ENCODE measurements at places on chromosomes 2 and 18. TPM values are rescaled to one million over a fixed set of nuclear protein-coding genes. Genes with fewer than 3 reads are reported as not detected.

KCNE4 gene
- under 0.01 TPM for total RNA-seq

CYS1 gene
- under 0.01 TPM for total RNA-seq

HAAO gene
- total RNA-seq = not detected

DNA sequence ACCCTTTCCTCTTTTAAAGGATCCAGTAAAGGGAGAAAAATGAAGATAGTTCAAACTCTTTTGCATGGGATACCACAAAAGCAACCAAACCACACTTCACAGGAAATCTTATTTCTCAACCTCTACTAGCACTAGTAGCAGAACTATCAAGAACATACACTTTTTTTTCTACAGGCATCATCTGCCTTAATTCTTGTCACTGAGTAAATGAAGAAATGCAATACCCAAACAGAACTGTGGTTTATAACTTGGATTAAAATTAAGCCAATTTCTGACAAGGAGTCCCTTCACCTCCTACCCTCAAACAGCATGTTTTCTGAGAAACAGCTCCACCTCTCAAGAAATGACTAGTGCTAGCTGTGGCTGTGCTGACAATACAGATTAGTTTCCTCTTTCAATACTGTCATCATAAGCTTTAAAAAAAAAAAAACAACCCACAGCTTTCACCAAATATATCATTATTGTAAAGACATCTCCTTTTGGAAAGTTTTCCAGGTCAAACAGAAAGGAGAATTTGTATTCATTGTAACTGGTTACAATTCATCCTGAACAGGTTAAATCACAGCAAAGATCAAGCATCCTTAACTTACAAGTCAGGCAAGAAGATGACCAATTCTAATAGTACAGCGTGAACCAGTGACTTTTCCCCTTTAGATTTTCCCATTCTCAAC is 44.4 kb downstream of the PTPN2 start:
- no peak for DNase-seq

DNA sequence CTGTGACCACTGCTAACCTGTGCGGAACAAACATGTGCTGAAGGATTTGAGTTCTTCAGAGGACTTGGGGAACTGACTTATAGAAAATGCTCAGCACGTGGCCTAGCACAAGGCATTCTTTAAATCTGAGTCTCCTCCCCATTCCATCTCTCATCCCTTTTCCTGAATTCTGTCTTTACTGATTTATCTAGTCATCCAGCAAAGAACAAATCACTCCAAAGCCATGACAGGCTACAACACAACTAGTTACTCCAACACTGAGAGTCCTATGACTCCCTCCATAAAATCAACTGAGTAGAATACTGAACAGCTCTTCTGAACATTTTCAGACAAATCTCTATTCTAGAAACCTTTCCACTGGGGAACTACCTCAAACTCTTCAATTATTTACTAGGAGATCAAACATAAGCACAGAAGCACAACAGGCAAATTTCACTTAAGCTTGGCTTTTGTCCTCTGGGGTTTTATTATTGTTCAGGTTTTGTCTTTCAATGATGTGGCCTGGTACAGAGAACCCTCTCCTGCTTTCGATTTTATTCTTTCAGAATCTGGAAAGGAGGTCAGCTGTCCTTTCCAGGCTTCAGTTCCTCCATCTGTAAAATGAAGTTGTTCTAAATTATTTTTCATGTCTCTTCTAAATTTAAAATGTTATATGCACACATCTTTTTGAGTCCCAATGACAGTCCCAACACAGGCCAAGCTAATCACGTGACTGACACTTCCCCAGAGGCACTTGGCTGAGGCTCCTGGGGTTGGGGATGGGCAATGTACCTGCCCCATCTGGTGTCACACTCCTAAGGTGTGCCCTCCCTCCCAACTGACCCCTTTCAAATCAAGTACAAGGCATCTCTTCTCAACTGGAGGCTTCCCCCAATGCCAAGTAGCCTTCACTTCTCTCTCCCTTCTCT is 31.8 kb downstream of the RNU4ATAC start:
- no peak for DNase-seq

DNA sequence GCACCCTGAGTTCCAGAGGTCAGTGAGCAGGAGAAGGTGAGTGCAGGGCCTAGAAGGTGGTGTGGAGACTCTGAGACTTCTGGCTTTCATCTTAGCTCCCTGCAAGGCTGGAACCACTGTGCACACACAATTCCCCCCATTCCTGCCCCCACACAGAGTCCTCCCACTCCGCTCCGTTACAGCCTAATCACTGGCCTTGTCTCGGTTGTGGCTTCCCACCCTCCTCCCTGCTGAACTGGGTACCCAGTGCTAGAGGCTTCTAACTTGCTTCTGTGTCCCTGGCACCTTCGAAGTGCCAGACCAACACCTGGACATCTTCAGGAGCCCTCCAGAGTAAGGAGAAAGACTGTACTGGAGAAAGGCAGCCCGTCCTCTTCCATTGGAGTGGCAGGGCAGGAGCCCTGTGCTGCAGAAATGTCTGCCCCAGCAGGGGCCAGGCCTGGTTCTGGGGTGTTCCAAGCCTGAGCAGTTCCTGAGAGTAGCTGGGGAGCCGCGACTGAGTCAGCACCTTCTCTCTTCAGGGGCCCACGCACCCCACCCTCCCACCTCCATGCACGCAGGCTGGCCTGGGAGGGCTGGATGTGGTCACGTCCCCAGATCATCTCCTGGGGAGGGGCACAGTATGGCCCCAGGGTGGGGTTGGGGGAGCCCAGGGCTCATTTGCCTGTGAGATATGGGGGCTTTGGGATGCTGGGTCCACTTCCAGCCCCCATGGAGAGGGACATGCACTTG is 23.4 kb downstream of the CROCC2 start:
- DNase-seq = no peak

GRCh38 chr2:129888461-129888860 is 91.0 kb upstream of the RAB6C start:
- no peak for DNase-seq

CLEC4F gene
- under 0.01 TPM for total RNA-seq

DNA sequence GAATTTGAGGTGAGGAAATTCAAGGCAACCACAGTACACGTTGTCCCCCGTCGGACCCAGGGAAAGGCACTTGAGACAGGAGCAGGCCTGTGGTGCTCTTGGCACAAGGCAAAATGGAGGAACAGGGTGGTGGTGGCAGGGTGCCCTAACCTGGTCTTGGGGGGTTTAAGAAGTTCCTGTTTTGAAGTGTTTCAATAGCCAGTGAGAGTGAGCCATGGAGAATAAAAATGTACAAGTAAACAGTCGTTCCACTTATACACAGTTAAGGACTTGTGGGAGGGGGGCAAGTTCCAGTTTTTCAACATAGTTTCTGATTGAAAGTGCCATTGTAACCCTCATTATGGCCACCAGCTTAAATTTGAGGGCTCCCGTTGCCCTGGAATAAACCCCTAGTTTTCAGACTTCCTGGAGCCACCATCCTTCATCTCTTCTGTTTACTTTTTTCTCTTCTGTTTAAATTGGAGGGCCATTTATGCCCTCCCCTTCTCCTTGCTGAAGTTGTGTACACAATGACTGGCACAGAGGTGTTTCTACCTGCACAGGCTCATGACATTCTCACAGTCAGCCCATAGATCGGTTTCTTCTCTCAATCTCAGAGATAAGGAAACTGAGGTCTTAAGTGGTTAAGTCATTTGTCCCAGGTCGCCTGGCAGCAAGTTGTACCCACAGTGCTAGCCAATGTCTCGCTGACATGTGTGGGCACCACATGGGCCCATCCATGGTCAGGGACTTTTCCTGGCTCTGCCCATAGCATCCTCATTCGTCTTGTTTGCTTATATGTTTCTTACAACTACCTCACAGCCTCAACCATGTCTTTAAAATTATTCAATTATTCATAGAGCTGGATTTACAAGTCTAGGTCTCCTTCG is 66.0 kb upstream of the ST3GAL5 start:
- DNase-seq = no peak

GRCh38 chr2:156436497-156437085 is 412 bp downstream of the GPD2 start:
- DNase-seq = peak; percentile 11

SPP2 gene
- total RNA-seq = not detected

MLPH gene
- total RNA-seq = 0.20 TPM

DNA sequence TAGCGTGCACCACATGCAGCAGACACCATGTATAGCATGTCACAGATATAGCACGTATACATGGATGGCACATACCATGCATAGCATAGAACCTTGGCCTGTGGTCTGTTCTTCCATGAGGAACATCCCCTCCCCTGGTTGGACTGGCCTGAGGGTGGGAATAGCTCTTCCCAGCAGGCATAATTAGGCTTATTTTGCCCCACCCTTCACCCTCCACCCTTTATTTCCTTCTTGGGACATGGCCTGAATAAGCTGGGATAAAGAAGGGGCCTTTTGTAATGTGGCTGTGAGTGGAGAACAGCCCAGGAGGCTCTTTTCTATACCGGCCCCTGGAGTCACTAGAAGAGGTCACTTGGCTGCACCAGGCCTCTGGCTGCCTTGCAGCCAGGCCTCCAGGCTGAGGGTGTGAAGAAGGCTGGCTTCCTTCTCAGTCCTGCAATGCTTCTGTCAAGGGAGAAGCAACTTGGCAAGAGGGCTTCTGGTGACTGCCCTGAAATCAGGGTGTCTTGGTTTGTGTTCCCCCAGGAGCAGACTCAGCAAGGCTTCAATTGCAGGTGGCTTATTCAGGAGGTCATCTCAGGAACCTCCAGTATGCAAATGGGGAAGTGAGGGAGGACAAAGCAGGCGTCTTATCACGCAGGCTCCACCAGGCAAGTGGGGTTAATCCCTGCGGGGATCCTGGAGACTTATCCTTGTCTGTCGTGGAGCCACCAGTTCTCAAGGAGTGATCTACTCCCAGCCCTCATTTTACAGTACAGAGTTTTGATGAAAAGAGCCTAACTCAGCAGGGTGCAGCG is 68.2 kb downstream of the HS6ST1 start:
- DNase-seq = no peak

DNA sequence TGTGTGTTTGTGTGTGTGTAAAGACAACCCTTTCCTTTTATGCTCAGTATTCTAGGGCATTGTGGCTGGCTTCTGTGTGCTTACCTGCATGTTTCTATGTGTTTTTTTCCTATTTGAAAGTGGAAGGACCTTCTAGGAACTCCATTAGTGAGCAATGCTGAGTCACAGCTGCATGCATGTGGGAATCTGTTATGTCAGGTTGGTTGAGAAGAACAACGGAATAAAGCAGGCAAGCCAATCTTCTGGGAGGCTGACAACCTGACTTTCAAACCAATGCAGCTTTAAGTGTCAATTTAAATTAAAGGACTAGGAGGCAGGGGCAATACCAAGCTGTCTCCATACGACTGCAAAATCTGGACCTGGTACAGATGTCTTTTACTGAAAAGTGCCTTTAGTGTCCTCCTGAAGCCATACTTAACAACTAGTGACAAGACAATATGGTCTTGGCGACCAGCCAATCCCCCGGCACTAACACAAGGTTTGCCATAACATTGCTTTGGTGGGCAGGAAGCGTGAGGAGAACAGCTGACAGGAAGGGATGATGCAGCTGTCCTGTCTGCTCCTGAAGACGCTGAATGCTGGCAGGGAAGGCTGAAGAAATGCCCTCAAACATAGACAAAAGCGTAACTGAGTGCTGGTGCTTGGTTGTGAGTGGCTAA is 514.7 kb upstream of the CDH7 start:
- peak; percentile 1 for DNase-seq

GRCh38 chr18:34866739-34867138 is 156.6 kb downstream of the DTNA start:
- DNase-seq = peak; percentile 16

- no peak for DNase-seq
Measured at GRCh38 chr2:130328710-130329109, 14.0 kb upstream of the IMP4 start.

GRCh38 chr2:61759718-61760117 is 94.1 kb downstream of the FAM161A start:
- DNase-seq = no peak

DNAJC5G gene
- total RNA-seq = 0.44 TPM

COL4A3 gene
- not detected for total RNA-seq

DNA sequence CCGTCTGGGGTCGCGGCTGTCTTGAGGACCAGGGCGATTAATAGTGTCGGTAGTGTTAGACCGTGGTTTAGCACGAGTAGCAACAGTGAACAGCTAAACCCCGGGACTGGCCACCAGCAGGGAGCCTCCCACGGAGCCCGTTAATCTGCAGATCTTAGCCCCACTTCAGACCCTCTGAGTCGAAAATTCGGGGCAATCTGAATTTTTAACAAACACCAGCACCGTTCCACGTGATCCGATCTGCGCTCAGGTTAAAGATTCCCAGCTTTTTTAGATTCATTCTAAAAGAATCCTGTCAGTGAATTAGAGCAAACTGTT is 479 bp upstream of the ATP5F1A start:
- DNase-seq = no peak

RMND5A gene
- 54.3 TPM for total RNA-seq

DNA sequence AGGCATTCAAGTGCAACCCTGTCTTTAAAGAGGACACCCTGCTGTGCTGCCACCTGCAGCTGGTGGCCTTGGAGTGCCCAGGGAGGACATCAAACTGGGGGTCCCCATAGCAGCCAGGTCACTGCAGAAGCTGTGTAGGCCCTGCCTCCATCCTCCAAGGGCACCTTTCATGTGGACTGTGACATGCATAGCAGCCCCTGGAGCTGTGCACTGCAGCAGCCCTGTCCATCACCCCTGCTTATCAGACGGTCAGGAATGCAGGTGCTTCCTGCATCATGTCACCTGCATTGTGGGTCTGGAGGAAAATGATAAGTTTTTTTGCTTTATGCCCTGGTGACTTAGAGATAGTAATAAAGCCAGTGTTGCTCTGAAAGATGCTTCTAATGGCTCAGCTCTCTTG is 155.7 kb downstream of the DYSF start:
- peak; percentile 60 for DNase-seq

Measured in lung microvascular endothelial cell (primary cell).